ENCODE measurements at places on chromosomes 6 and 20. TPM values are rescaled to one million over a fixed set of nuclear protein-coding genes. Genes with fewer than 3 reads are reported as not detected.

The GPR6 gene
- not detected for total RNA-seq

The FIG4 gene
- 17.2 TPM for total RNA-seq

The TRAPPC3L gene
- total RNA-seq, result 0.11 TPM

The LYRM2 gene
- total RNA-seq, result 50.0 TPM

DNA sequence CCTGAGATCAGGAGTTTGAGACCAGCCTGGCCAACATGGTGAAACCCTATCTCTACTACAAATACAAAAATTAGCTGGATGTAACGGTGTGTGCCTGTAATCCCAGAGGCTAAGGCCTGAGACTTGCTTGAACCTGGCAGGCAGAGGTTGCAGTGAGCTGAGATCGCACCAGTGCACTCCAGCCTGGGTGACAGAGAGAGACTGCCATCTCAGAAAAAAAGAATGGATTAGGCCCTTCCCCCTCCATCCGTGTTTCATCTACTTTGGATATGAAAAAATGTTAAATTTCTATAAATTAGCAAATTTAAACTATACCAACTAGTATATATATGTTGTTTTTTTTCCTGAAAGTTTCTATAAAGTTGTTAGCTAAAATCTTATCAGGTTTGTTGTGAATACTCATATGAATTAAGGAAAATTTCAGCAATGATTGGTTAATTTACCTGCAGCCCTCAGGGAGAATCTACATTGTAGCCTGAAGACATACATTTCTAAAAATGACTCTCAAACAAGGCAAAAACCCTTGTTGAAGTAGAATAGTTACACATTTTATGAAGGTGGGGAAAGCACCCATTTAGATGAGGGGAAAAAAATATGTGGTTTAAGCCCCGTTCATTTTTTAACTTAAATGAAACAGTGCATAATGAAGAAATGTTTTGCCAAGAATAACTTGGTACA, 120.9 kb downstream of the TIAM2 start:
- H3K36me3 ChIP-seq, result no peaks in the 10 kb centered on the region
- no peak for DNase-seq
- H3K27ac ChIP-seq, result no peak overlapping the region
- no peaks in the 10 kb centered on the region for H3K4me1 ChIP-seq

GRCh38 chr20:52981051-52981450, 8.9 kb downstream of the TSHZ2 start:
- DNase-seq, result no peak
- H3K27ac ChIP-seq, result no peak overlapping the region
- H3K4me1 ChIP-seq, result peaks cover 3% of the 10 kb centered on the region

DNA sequence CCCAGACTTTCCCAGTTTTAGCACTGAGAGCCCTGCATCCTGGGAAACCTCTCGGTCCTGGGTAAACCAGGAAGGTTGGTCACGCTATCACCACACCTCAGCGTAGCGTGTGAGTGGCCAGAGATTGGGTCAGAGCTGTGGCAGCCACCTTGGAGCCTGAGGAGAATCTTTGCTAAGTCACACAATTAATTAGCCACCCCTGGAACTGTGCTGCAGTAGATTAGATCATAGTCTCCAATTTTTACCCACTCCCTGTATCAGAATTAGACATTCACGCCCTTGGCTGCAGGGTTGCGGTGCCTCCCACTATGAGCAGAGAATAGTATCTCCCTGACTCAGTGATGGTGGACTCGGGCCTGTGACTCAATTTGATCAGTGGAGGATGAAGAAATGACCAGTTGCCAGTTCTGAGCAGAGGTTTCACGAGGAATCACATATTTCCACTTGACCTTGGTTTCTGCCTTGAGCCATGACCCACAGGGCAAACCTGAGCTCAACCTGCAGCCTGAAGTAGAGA, 6.0 kb upstream of the PTGIS start:
- H3K4me3 ChIP-seq, result no peak overlapping the region
- DNase-seq, result no peak
- H3K27ac ChIP-seq, result peak overlapping the region; percentile 60
- H3K36me3 ChIP-seq, result no peaks in the 10 kb centered on the region

DNA sequence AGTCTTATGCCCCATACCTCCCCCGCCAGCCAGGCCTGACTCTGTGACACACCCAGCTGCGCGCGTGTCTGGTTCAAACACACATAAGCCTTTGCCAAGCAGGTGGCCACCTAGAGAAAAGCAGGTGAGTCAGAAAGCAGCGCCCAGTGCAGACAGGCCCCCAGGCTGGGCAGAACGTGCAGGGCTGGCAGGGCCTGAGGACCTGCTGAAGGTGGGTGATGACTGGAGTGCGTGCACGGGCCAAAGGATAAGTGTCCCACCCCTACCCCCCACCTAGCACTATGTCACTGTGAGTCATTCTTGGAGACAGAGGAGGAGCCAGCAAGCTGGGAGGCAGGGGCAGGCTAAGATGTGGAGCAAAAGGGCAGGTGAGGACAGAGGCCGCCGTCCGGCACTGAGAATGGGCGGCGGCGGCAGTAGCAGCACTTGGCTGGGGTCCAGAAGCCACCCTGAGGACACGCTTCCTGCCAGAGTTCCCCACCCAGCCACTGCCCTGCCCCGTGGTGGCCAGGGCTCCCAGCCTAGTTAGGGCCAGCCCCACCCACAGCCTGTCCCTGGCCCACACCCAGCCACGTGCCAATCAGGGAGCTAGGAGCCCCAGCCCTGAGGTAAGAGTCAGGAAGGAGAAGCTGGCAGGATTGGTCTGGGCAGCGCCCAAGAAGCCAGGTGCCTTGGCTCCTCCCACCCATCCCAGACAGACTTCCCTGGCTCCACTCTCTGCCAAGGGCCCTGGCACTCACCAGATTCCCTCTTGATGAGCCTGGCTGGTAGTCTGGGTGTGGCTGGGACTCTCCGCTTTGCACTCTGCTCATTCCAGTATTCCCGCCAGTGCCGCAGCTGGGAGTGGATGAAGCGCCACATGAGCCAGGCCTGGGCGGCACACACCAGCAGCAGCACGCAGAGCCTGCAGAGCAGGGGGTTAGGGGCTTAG, 72.7 kb downstream of the TRAM2 start:
- H3K27ac ChIP-seq, result peak overlapping the region; percentile 75
- peaks cover 53% of the 10 kb centered on the region for H3K4me1 ChIP-seq
- DNase-seq, result peak; percentile 94

- H3K27ac ChIP-seq, result no peak overlapping the region
- peaks cover 25% of the 10 kb centered on the region for H3K4me1 ChIP-seq
- no peaks in the 10 kb centered on the region for H3K36me3 ChIP-seq
- H3K27me3 ChIP-seq, result no peaks in the 10 kb centered on the region
Observed at GRCh38 chr6:6851059-6851948, 256.5 kb upstream of the RREB1 start.

- H3K4me1 ChIP-seq, result no peaks in the 10 kb centered on the region
- DNase-seq, result no peak
- peaks cover 48% of the 10 kb centered on the region for H3K27me3 ChIP-seq
- H3K4me3 ChIP-seq, result no peak overlapping the region
Observed at GRCh38 chr20:57335392-57335791, 5.8 kb downstream of the SPO11 start.

GRCh38 chr20:9293145-9293544, 221.2 kb upstream of the LAMP5 start:
- H3K4me3 ChIP-seq, result no peak overlapping the region
- no peaks in the 10 kb centered on the region for H3K36me3 ChIP-seq
- H3K27ac ChIP-seq, result no peak overlapping the region
- no peak for DNase-seq

GRCh38 chr6:85388531-85388930, 61.4 kb upstream of the NT5E start:
- no peak for DNase-seq
- H3K36me3 ChIP-seq, result no peaks in the 10 kb centered on the region
- H3K27me3 ChIP-seq, result no peaks in the 10 kb centered on the region
- H3K4me3 ChIP-seq, result no peak overlapping the region
- no peak overlapping the region for H3K27ac ChIP-seq

DNA sequence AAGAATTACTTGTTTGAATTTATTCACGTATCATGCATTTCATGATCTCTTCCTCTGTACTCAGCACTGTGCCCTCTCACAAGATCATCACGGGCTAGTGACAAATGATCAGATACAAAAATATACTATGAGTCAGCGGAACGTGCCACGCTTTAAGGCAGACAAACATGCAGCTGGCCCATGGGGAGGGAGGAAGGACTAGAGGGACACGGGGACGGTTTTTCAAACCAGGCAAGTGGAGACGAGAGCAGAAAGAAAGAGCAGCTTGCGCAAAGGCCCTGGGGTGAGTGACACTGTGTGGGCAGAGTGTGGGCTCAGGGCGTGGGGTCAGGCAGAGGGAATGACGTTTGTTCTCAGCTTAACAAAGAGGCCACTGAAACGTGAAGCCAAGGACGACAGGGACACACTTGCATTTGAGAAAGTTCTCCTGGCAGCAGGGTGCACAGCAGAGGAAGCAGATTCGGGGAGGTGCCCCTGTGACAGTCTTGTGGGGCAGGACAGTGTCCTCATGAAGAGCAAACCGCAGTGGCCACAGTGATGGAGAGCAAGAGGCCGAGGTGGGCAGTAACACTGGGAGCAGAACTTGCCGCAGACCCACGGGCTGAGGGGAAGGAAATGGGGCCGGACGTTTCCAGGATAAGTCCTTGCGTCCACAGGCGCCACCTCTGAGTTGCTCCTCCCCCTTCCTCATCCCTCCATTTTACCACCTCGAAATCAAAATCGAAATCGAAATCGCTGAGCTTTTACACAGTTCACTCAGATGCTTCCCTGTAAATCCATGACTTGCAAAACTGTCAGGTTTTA, 6.9 kb upstream of the RPS6KA2 start:
- H3K4me3 ChIP-seq, result no peak overlapping the region
- DNase-seq, result no peak
- H3K36me3 ChIP-seq, result no peaks in the 10 kb centered on the region
- no peaks in the 10 kb centered on the region for H3K27me3 ChIP-seq
- H3K4me1 ChIP-seq, result peaks cover 48% of the 10 kb centered on the region

DNA sequence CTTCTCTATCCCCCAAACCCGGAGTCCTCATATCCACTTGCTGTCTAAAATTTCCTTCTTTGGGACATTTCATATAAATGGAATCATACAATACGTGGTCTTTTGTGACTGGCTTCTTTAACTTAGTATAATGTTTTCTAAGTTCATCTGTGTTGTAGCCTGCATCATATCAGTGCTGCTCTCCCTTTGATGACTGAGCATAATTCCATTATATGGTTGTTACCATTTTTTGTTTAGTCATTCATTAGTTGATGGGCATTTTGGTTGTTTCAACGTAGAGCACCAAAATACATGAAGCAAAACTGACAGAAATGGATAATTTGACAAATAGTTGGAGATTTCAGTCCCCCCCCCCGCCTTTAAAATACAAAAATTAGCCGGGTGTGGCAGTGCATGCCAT, 71.5 kb downstream of the ZFAND3 start:
- no peak overlapping the region for H3K4me3 ChIP-seq
- H3K27ac ChIP-seq, result no peak overlapping the region
- peaks cover 37% of the 10 kb centered on the region for H3K4me1 ChIP-seq
- H3K36me3 ChIP-seq, result no peaks in the 10 kb centered on the region

GRCh38 chr6:12593771-12594529, 122.6 kb upstream of the PHACTR1 start:
- no peaks in the 10 kb centered on the region for H3K4me1 ChIP-seq
- no peak overlapping the region for H3K4me3 ChIP-seq
- no peak overlapping the region for H3K27ac ChIP-seq
- DNase-seq, result no peak
- no peaks in the 10 kb centered on the region for H3K36me3 ChIP-seq

- no peak for DNase-seq
- no peaks in the 10 kb centered on the region for H3K27me3 ChIP-seq
- no peaks in the 10 kb centered on the region for H3K36me3 ChIP-seq
- peaks cover 8% of the 10 kb centered on the region for H3K4me1 ChIP-seq
- no peak overlapping the region for H3K4me3 ChIP-seq
Observed at GRCh38 chr6:89941031-89941762, 46.9 kb downstream of the GJA10 start.

DNA sequence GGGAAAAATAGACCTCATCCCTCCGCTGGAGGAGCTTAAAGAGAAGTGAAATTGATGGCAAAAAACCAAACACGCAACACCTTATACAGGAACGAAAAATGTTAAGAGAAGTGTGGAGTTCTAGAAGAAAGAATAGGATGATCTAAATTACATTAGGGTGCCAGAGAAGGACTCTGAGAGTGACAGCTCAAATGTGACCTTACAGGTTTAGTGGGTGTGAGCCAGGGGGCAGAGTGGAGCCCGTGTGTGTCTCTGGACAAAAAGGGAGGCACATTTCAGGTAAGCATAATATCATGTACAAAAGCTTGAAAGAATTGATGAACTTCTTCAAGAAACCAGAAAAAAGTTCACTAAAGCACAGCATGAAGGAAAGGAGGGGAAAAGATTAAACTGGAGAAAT, 20.8 kb downstream of the HLA-DRA start:
- DNase-seq, result no peak
- H3K27me3 ChIP-seq, result no peaks in the 10 kb centered on the region
- no peak overlapping the region for H3K27ac ChIP-seq
- H3K4me1 ChIP-seq, result no peaks in the 10 kb centered on the region
- no peaks in the 10 kb centered on the region for H3K36me3 ChIP-seq

DNA sequence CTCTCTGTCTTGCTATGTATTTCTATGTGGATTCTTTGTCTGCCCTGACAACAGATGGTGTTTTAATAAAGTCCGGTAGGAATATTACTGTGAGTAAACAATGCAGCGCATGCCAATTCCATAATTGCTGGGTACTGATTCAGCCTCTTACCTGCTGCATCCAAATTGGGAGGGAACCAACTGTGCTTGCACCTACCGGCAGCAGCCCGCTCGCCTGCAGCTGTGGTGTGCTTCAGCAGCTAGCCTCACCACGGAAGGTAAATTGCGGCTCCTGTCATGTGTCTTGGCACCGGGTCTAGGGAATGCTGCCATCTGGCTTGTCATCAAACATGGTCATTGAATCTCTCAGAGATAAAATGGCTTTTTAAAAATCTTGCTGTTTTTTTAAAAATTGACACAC, 704.8 kb upstream of the SLC35B3 start:
- H3K27me3 ChIP-seq, result no peaks in the 10 kb centered on the region
- no peak overlapping the region for H3K27ac ChIP-seq
- H3K4me1 ChIP-seq, result no peaks in the 10 kb centered on the region
- no peaks in the 10 kb centered on the region for H3K36me3 ChIP-seq

- H3K4me1 ChIP-seq, result no peaks in the 10 kb centered on the region
- H3K27ac ChIP-seq, result no peak overlapping the region
- H3K36me3 ChIP-seq, result no peaks in the 10 kb centered on the region
Observed at GRCh38 chr6:21404577-21404976, 189.0 kb upstream of the SOX4 start.

DNA sequence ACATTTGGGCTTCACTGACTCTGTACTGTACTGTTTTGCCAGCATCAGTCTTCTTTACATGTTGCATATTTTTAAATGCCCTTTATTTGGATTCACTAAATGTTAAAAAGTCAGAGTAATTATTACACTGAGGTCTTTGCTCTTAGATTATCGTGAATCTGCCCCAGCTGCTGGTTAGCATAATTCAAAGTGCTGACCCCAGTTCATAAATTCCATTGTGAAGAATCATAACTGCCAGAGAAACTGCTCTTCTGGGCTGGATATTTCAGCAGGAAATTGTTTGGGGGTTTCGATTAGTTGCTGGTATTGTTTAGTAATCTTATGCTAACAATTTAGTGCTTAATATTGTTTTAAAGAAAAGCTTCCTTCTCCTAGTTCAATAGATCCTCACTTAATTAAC, 682.1 kb upstream of the MAP3K7 start:
- H3K27ac ChIP-seq, result no peak overlapping the region
- no peaks in the 10 kb centered on the region for H3K4me1 ChIP-seq
- H3K27me3 ChIP-seq, result no peaks in the 10 kb centered on the region
- no peaks in the 10 kb centered on the region for H3K36me3 ChIP-seq
- no peak for DNase-seq
- H3K4me3 ChIP-seq, result no peak overlapping the region

Data from heart left ventricle (tissue), 16 donors.